IMR-90 (cell line): ENCODE measurements at places on chromosomes 6 and 20. TPM values are rescaled to one million over a fixed set of nuclear protein-coding genes. Genes with fewer than 3 reads are reported as not detected.

- no peak for DNase-seq
Observed at GRCh38 chr6:126631363-126631762, 291.4 kb downstream of the CENPW start.

- DNase-seq = peak; percentile 22
Observed at GRCh38 chr6:129852257-129852858, 8.8 kb downstream of the TMEM244 start.

DNA sequence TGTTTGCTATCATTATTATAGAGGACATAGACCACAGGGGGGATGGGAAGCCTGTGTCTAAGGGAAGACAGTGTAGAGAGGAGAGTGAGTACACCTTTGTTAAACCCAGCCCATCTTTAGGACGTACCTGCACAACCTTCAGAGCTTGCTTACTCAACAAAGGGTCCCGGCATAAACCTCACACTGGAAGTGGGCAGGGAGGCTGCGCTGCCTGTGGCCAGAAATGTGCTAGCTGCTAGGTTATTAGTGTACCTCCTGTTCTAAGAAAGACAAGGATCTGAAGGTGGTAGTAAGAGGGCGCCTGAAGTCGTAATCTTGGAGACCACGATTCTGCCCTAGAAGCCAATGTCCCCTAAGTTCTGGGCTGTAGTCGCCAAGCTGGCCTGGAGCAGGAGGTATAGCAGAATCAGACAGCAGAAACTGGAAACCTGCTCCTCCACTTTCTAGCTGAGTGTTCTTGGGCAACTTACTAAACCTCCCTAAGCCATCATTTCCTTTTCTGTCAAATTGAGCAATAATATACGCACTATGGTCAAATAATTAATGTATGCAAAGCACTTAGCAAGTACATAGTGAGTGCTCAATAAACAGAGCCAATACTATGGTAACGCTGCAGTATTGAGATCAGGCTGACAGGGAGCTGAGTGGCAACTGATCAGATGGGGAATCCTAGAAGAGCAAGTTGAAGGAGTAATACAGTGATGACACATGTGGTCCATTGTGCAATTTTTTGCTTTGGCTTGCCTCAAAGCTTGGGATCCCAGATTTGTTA, 16.8 kb upstream of the AKIRIN2 start:
- peak; percentile 51 for DNase-seq

- no peak for DNase-seq
Observed at GRCh38 chr6:35725721-35726438, 11.0 kb upstream of the ARMC12 start.

DNA sequence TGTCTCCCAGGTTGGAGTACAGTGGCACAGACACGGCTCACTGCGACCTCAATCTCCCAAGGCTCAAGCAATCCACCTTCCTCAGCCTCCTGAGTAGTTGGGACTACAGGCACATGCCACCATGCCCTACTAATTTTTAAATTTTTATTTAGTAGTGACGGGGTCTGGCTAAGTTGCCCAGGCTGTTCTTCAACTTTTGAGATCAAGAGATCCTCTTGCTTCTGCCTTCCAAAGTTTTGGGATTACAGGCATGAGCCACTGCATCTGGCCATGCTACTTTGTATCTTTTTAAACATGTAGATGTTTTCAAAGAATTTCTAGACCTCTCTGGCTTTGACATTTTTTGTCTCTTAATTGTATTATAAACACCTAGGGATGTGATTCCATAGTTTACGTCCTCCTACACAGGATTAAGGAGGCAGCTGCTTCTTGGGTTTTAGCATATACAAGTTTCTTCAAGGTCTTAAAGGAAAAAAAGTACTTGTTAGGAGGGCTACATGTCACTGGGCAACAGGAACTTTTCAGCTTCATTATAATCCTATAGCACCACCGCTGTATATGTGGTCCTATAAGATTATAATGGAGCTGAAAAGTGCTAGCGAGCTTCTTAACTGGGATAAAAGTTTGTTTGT, 1.3 kb downstream of the ADAT2 start:
- DNase-seq = no peak

The ZNF165 gene
- total RNA-seq = 0.28 and 0.36 TPM in 2 replicates

The MOG gene
- not detected in 2 replicates for total RNA-seq

The MUC22 gene
- not detected in 2 replicates for total RNA-seq

The SRSF12 gene
- 0.28 and 0.36 TPM in 2 replicates for total RNA-seq
